KG1 (cell line): ENCODE measurements at places on chromosomes 6 and 20.

GRCh38 chr6:13428583-13429405 is 58.6 kb downstream of the GFOD1 start:
- no peak for DNase-seq

- DNase-seq: no peak
Observed at GRCh38 chr20:17964073-17964472, 4.5 kb downstream of the SNX5 start.

DNA sequence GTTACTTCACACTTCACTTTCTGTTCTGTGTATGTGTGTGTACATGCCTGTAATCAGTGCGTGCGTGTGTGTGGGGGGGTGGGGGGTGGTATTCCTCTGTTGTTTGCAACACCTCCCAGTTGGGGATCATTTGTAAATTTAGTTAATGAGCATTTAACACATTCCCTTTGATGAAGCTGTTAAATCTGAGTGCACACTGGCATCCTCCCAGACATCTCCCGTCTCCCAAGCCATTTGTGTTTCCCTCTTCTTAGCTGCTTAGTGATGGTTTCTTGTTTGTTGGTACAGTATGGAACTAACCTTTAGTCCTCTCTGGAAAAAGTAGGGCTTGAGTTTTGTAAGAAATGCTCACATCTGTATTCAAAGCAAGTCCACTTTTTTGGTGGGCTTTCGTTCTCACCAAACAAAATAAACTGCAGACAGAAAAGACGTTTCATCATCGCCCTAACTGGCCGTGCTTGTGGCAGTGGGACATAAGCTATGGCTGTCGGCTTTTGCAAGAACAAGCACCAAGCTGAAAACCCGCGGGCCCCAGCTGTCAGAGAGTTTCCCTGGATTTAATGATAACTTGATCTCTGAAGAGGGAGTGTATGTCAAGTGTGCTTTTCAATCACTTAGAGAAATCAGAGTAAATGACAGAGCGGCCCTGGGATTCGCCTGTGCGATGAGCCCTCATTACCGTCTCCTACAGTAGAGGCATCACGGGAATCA is 54.9 kb upstream of the SASH1 start:
- no peak for DNase-seq

GRCh38 chr6:31144970-31145340 is 6.1 kb upstream of the PSORS1C2 start:
- no peak for DNase-seq

DNA sequence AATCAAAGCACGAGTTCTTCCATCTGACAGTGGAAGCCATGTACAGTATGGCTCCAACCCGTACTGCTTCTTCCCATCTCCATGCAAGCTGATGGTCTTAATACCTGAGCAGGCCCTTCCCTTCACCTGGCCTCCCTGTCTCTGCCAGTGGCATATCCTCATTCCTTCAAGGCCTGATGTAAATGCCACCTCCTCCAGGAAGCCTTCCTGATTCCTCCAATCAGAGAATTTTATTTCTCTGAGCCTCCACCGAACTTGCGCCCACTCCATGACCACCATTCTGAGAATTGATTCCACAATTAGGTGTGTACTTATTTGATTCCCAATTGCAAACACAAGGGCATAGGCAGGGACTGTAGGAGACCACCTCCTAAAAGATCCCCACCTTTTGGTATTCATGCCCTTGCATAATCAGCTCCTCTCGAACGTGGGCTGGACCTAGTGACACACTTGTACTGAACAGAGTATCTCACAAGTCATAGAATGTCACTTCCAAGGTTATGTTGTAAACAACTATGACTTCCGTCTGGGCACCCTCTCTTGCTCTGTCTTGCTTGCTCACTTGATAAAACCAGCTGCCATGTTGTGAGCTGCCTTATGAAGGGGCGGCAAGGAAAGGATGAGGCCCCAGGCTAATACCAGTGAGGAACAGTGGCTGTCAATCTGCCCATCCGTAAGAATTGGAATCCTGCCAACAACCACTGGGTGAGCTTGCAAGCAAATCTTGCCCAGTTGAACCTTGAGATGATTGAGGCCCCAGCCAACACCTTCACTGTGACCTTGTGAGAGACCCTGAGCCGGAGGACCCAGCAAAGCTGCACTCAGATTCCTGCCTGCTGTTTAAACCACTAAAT is 38.8 kb downstream of the CPNE5 start:
- no peak for DNase-seq

GRCh38 chr20:53813636-53814035 is 220.0 kb upstream of the ZNF217 start:
- DNase-seq: no peak

DNA sequence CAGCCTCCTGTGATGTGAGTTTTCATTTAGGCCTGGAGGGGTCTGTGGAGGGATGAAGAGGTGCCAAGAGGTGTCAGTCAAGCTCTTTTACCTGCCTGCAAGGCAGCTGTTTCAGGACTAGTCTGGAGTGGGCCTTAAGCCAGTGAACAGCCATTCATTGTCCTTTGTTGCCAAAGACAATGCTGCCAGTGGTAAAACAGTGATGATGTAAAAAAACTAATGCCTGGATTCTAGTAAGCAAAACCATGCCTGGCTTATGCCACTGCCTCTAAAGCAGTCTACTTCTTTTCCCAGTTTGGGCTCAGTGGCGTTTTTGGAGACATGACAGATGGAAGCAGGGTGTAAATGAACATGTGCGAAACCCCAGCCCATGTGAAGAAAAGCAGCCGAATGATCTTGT is 93.5 kb upstream of the KCNK16 start:
- no peak for DNase-seq

GRCh38 chr20:21101932-21102575 is 4.1 kb downstream of the LINC00237 start:
- DNase-seq: no peak

GRCh38 chr20:48295966-48296421 is 510.7 kb upstream of the SULF2 start:
- no peak for DNase-seq

DNA sequence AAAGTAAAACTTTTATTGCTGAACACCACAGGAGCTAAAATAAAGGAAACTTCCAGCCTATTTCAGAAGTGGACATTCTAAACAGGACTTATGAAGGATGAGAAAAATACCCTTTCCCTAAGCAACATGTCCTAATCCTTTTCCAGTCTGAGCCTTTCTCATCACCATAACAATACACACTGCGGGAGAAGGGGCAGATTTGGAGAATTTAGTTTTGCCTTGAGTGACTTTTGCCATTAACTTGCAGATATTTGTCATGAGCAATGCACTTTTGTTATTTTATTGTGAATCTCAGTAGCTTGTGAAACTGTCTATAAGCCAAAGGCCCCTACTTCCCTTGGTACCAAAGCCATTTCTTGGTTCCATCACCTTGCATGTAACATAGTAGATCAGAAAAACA is 53.0 kb upstream of the OLIG3 start:
- no peak for DNase-seq

DNA sequence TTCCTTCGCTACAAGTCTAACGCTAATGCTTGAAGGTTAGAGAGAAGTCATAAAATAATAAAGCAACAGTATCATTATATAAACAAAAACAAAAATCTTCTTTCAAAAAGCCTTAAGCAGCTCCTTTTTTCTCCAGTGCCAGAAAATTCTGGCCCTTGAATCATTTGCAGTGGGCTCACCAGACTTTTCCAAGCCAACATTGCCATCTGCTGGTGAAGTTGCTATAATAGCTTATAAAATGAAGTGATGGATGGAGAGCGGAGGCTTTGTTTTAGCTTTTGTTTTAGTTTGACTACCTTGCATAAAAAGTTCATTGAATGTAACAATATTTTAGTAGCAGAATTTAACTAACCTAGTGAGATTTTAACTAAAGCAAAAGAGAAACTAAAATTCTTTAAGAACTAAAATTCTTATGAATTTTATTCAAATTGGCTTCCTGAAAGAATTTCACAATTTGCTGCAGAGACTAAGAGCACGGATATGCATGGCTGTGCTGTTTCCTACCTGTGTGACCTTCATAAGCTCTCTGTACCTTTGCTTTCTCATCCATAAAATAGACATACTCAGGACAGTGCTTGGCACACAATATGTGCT is 44.8 kb upstream of the SLC2A12 start:
- DNase-seq: no peak

DNA sequence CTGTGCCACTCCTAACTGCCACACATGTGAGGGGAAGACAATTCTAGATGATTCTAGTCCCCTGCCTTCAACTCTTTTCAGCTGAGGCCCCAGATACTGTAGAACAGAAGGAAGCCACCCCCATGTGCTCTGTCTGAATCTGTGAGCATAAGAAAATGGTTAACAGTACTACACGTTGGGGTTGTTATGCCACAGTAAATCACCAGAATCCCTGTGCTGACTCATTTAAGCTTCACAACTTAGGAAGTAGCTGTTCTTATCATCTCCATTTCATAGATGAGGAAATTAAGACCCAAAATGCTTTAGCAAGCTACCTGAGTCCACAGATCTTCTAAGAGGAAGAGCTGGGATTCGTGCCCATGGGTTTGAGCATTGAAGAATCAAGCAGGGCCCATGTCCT is 27.4 kb upstream of the SCRT2 start:
- DNase-seq: no peak

DNA sequence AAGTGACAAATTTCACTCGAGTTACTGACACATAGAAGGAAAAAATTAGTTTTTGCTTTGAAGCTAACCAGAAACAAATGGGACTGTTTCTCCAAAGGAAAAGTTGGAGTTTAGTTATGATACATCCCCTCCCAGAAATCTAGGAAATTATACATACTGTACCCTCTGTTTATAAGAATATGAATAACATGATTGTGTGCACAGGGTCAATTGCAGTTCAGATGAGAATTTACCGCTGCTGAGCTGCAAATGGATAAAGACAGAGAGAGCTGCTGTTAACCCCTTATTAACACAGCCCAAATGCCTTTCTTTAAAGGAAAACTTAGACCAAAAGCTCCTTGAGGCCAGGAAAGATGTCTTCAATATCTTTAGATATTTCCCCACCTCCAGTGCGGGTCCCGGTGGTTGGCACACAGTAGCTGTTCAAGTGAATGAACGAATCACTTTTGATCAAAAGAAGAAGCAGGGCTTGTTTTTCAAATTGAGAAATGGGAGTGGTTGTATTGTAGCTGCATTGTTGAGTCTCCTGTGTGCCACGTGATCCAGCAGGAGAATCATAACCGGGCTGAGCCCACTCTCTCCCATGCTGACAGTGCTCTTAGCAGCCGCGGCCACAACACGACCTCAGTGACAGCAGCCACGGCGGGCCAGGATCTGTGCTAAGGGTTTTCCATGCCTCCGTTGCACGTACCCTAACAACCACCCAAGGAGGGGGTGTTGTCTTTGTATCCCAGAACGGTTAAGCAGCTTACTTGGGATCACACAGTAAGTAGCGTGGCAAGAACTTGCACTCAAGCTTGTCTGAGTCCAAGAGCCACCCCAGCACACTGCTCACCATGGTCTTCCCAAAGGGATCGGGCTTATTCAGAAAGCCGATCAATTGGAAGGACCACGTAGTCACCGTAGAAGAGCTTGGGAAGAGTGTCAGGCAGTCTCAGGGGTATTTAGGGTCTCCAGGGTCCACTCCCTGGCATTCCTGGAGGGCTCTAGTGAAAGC is 53.5 kb upstream of the BMP6 start:
- DNase-seq: no peak

DNA sequence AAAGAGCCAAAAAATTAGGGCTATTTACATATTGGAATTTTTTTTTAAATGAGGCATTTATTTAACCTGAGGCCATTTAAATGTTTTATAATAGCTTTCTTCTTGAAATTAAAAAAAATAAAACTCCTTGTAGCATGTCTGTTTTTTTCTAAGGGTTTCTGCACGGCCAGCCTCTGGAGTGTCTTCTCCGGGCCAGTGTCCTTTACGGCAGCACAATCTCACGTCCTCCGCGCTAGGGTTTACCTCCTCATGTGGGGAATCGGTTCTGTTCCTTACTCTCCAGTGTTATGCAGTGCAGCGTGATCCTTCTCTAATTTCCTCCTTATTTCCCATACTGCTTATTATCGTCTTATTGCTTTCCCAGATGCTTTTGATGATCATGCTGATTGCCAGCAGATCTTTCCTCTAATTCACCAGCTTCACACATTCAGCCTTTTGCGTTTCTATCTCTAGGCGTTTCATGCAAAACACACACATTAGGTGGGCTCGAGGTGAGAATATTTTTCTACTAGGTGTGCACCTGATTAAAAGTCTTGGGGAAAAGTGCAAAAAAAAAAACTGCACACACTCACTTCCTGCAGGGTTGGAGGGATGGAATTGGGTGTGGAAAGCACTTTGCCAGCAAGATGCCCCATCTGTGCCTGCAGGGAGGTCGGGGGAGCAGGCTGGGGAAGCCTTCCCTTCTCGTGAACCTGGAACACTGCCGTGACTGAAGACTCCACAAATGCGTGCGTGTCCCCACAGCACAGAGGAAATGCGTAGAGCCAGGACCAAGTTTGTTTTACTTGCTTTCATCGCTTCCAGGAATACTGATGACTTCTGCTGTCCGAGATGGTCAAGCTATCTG is 56.1 kb downstream of the PSMG4 start:
- no peak for DNase-seq

- peak; percentile 28 for DNase-seq
Observed at GRCh38 chr6:150119173-150119572, 23.7 kb upstream of the PPP1R14C start.

DNA sequence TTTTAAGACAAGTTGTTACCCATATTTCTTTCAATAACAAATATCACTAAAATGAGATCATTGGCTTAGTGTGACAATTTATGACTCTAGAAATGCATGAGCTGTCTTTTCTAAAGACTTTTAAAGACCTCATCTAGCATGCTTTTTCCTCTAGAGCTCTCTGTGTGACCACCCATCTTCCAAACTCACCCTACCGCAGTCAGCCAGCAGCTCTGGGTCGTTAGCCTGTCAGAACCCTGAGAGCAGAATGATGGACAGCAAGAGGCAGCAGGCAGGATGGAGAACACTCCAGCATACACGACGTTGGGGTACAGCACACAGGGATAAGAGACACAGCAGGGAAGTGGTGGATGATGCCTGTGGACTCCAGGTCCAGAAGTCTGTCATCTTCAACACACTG is 45.1 kb upstream of the TBX18 start:
- DNase-seq: no peak

DNA sequence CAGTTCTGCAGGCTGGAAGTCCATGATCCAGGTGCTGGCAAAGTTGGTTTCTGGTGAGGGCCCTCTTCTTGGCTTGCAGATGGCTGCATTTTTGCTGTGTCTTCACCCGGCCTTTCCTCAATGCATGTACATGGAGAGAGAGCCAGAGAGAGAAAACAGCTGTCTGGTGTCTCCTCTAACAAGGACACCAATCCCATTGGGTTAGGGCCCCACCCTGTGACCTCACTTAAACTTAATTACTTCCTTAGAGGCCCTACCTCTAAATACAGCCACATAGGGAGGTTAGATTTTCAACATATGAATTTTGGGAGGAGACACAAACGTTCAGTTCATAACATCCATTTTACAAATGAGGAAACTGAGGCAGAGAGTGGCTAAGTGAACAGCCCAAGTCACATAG is 202.4 kb downstream of the ZMYND8 start:
- DNase-seq: no peak

- DNase-seq: no peak
Observed at GRCh38 chr6:64034910-64035655, 399.5 kb downstream of the PHF3 start.
